GM04504 (cell line): ENCODE measurements at places on chromosomes 13 and 19.

- no peak for DNase-seq
These were observed 113.3 kb upstream of the SPRY2 start for GRCh38 chr13:80454245-80454644.

GRCh38 chr13:22855926-22856325 lies 324.9 kb upstream of the SGCG start:
- no peak for DNase-seq

DNA sequence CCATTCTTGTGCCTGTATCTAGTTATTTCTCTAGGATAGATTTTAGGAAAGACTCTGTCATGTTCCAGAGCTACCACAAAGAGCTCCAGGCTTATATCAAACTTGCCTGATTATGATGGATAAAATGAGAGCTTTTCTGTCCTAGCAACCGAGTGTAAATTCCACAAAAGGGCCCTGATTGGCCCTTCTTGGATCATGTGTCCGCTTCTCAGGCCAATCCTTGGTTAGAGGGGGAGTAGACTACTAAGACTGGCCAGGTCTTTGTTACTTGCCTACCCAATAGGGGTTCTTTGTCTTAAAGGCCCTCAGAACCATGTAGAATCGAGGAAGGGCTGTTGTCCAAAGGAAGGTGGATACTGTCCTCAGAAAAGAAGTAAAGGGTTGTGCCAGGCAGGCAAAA lies 2.4 kb downstream of the DHX34 start:
- DNase-seq, result no peak

GRCh38 chr19:31596751-31597150 lies 247.5 kb upstream of the TSHZ3 start:
- DNase-seq, result no peak

DNA sequence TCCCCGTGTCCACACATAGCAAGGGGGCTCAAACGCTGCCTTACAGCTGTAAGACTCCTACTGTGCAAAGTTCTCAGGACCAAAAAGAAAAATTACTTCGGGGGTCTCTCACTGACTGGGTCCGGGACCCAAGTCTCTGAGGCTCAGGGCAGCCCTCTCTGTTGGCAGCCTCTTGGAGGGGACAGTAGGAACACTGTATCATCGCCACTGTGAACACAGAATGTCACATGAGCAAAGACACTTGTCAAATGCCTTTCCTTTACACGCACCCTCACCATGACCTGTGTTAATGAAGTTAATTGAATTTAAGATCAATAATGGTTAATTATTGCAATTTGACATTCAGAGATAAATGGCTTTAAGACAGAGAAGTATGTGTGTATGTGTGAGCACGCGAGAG lies 49.6 kb downstream of the TSHZ3 start:
- DNase-seq, result no peak

- DNase-seq, result no peak
These were observed 92.7 kb downstream of the AKAP11 start for GRCh38 chr13:42364613-42365000.
